ENCODE measurements at places on chromosomes 13 and 19.

GRCh38 chr13:65155861-65156260 lies 2074.3 kb downstream of the PCDH9 start:
- no peak for DNase-seq

DNA sequence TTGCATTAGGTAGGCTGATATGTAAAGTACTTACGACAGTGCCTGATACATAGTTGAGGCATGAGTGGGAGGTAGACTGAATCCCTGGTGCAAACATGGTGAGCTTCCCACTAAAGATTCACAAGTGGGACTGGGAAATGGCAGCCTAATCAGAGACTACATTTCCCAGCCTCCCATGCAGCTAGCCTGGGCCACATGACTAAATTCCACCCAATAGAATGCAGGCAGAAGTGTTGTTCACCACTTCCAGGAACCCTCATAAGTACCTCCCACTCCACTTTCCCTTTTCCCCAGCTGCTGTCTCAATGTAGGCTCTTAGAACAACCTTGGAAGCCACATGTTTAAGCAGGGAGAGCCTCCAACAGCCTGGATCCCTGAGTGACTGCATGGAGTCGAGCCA lies 104.9 kb downstream of the CACNA1A start:
- no peak for DNase-seq

DNA sequence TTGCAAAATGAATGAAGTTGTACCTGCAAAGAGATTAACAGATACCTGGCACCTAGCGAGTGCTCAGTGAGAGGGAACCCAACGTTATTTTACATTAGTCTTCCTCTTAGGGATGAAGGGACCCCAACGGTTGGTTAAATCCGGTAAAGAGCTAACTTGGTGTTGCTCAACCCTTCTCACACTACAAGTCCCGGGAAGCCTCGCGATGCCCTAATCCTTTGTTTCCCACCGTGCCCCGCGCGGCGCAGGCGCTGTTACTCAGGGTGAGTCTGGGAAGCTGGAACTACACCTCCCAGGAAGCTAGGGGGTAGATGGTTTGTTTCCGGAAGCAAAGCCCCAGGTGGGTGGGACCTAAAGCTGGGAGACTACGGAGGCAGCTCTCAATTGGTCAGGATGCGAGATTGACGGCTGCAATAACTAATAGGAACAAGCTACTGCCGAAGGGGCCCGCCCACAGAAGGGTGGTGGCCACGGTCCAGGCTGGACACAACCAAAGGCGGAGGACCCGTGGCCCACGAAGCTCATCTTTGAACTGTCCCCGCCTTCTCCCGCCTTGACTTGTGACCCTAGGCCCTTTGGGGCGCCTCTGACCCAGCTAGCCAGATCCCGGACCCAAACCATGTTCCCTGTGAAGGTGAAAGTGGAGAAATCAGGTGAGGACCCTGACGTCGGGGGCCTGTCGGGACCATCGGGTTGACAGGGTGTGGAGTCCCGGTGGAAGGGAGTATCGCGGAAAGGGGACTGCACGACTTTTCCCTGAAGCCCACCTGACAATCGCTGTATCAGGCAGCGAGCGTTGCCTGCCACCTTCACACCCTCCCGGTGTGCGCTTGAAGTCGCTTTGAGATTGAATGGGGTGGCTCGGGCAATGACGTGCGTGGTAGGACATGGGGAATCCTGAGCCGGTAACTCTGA lies at the start of gene LIN37:
LIN37 (plus strand) TSS at position 471 of the 915 bp plus-strand sequence; CDS start at position 620, 149 bp downstream.
- DNase-seq: peak; percentile 99

GRCh38 chr13:20505405-20506366 lies 20.0 kb downstream of the CRYL1 start:
- DNase-seq: no peak

GRCh38 chr19:48192750-48193149 lies 22.3 kb downstream of the ZSWIM9 start:
- no peak for DNase-seq

DNA sequence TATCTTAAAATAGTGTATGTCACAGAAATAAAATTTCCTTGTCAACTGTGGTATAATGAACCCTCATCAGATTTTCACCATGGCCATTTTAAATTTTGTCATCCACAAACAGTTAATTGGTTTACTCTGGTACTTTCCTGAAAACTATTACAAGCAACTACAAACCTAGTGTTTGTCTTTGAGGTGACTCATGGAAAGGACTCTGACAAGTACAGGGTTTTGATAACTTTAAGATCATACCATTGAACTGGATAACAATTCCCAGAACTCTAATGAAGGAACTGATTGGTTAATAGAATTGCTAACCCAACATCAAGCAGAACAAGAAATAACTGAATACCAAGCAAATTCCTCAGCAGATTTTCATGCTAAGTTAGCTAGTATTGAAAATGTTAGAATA lies 237.7 kb upstream of the IPO5 start:
- no peak for DNase-seq

DNA sequence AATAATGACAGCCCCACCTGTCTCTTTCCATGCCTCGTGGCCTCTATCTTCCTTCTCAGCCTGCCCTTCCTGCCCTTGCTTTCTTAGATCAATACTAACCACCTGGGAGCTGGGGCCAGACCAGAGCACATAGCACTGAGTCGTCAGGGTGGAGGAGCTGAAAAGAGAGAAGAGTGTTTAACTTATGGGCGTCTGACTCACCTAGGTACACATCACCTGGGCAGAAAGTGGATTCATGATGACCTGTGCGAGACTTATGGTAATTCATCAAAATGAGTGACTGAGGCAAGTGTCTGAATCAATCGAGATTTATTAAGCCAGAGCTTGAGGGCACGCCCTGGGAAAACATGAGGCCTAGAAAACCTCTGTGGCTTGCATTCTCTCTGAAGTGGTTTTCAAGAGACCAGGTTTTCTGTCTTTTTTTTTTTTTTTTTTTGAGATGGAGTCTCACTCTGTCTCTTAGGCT lies 19.2 kb downstream of the CEACAM6 start:
- DNase-seq: no peak

DNA sequence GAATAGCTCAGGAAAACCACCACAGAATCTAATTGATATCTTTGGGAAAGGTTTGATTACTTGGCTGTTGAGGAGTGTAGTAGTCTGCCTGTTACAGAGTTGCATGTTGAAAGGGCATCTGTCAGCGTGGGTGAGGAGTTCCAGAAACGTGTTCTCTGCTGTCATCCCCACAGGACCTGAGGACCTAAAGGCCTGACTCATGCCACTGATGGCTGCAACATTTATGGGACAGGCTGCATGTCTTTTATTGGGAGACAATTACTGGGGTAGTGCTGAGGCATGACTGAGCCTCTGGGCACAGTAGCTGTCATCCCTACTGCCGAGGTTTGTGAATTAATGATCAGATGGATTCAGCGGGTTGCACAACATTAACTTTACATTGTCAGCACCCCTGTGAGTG lies 525.9 kb downstream of the GPC6 start:
- DNase-seq: no peak

DNA sequence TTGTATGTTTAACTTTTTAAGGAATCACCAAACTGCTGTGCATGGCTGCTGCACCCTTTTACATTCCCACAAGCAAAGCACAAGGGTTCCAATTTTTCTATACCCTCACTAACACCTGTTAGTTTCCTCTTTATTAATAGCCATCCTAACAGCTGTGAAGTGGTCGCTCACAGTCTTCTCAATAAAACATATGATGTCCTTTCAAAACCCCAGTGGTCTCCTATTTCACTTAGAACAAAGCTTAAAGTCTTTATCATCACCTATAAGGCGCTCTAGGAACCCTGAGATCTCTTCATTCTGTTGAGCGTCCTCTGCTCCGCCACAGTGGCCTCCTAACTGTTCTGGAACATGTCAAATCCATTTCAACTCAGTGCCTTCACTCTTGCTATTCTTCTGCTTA lies 400.5 kb downstream of the KLF12 start:
- no peak for DNase-seq

- peak; percentile 60 for DNase-seq
Measured at GRCh38 chr19:6753178-6754031, 13.8 kb downstream of the SH2D3A start.

GRCh38 chr13:35804901-35805300 lies 326.3 kb downstream of the DCLK1 start:
- no peak for DNase-seq
